CD4-positive, alpha-beta T cell treated with Interleukin-2 at 100 ng/mL for 4 hours (primary cell): ENCODE measurements at places on chromosomes 6 and 20.

DNA sequence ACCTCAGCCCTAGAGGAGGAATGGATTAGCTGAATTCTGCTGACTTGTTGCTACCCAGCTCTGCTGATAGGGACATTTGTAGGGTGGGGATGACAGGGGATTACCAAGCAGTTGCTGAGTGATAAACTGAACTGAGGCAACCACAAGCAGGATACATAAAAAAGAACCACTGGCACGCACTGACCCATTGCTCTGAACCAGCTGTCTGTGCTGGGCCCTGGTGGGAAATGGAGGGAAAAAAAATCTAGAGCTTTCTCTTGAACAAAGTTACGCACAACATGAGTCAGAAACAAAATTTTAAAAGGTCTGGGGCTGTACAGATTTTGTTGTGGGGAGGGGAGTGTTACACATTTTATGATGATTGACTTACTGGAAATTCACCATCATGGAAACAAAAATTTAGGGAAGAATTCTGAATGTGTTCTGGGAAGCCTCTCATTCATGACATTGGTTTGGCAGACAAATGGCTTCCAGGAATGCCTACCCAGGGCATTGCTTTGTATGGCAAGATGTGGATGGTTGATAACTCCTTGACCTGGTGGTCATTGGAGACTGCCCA, 37.7 kb downstream of the FOXO3 start:
- DNase-seq: no peak

DNA sequence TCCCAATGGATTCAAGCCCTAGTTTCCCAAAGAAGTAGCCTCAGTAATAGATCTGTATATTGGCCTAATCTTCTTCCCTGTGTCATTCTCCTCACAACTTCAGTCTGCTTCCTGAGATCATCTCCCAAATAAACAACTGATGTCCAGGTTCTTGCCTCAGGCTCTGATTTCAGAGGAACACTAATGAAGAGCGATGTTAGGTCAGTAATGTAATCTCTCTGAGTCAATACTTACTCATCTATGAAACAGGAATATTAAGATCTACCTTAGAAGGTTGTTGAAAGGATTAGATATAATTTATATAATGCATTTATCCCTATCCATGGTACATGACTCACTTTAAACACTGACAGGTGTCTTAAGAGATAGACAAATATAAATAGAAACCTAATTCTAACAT, 246.0 kb upstream of the FLRT3 start:
- DNase-seq: no peak

GRCh38 chr6:77620278-77620882, 32.5 kb upstream of the MEI4 start:
- no peak for DNase-seq

DNA sequence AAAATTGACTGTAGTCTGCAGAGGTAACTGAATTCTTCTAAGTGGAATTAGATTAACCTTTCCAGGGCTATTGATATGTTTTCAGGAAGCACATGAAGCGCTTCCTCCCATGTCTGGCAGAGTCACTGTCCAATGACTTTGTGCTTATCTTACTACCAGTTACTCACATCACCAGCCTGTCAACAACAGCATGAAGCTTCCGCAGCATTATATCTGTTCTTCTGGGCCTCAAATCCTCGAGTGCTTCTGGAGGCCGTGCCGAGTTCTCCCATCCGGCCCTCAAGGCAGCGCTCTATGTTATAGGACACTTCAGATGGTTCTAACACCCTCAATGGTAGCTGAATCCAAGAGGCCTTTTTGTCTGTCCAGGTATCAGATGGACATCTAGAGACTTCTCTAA, 33.2 kb downstream of the PSMG4 start:
- no peak for DNase-seq

GRCh38 chr6:88380083-88380482, 213.9 kb upstream of the CNR1 start:
- no peak for DNase-seq

- no peak for DNase-seq
Observed at GRCh38 chr6:31882344-31882743, 3.5 kb upstream of the SLC44A4 start.

DNA sequence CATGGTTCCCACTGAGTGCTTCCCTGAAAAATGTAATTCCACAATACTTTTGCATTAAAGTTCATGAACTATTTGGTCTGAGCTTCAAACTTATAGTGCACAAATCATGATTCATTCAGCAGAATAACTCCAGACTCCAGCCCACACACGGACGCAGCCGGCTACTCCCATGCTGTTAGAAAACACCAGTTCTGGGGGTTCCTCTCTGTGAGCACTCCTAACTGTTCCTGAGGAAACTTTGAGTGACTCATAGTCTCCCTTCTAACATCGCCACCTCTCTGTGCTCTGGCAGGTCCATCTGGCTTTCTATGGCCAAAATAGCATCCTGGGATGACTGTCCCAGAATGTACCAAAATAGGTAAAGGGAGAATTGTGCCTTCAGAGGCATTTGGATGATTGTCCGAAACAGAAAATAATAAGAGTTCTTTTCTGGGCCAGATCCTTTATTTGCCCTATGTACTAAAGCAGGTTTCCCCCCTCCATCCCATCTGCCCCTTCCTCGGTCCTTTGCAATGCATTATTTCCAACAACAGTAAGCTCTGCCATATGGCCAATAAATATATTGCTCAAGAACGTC, 32.3 kb upstream of the LY86 start:
- DNase-seq: no peak
